ENCODE measurements at places on chromosomes 1 and 21.

GRCh38 chr1:108560874-108561459, 1.1 kb downstream of the EEIG2 start:
- peak; percentile 60 for DNase-seq

- DNase-seq, result no peak
Measured at GRCh38 chr21:15014221-15014620, 50.6 kb downstream of the NRIP1 start.

GRCh38 chr1:60394436-60394835, 320.9 kb upstream of the C1orf87 start:
- DNase-seq, result no peak

GRCh38 chr1:217322834-217323233, 308.1 kb downstream of the GPATCH2 start:
- DNase-seq, result no peak

DNA sequence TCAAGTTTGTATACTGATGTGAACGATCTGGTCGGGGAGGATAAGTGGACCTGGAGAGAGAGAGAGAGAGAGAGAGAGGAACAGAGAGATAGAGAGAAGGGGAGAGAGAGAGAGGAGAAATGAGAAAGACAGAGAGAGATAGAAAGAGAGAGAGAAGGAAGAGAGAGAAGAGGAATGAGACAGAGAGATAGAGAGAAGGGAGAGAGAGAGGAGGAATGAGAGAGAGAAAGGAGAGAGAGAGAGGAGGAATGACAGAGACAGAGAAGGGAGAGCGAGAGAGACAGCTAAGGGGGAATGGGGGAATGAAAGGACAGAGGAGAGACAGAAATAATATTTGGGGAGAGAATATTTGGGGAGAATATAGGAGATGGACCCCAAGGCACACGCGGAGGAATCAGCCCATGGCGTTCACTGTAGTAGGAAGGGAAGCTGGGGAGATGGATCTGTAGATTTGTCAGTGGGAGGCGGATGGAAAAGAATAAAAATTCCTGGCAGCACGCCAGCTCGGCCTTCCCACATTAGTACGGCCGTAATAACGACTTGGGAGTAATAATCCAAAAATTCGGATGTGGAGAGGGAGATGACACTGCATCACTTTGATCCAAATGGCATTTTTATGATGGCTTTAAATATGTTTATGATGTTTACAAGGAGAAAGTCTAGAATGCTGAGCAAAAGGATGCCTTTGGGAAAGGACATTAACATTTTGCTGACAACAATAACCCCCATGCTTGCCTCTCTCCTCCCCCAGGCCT, 159.8 kb upstream of the KCNJ6 start:
- DNase-seq, result no peak

- no peak for DNase-seq
Measured at GRCh38 chr1:8133190-8133589, 107.1 kb upstream of the ERRFI1 start.

DNA sequence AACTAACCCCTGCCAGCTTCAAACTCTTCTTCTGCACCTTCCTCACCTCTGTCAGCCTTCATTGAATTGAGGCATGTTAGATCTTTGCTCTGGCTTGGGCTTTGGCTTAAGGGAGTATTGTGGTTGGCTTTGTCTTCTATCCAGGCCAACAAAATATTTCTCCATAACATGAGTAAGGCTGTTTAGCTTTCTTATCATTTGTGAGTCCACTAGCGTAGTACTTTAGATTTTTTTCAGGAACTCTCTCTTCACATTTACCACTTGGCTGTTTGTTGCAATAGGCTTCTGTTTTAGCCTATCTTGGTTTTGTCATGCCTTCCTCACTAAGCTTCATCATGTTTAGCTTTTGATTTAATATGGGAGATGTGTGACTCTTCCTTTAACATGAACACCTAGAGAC, 417.5 kb downstream of the NCAM2 start:
- no peak for DNase-seq

DNA sequence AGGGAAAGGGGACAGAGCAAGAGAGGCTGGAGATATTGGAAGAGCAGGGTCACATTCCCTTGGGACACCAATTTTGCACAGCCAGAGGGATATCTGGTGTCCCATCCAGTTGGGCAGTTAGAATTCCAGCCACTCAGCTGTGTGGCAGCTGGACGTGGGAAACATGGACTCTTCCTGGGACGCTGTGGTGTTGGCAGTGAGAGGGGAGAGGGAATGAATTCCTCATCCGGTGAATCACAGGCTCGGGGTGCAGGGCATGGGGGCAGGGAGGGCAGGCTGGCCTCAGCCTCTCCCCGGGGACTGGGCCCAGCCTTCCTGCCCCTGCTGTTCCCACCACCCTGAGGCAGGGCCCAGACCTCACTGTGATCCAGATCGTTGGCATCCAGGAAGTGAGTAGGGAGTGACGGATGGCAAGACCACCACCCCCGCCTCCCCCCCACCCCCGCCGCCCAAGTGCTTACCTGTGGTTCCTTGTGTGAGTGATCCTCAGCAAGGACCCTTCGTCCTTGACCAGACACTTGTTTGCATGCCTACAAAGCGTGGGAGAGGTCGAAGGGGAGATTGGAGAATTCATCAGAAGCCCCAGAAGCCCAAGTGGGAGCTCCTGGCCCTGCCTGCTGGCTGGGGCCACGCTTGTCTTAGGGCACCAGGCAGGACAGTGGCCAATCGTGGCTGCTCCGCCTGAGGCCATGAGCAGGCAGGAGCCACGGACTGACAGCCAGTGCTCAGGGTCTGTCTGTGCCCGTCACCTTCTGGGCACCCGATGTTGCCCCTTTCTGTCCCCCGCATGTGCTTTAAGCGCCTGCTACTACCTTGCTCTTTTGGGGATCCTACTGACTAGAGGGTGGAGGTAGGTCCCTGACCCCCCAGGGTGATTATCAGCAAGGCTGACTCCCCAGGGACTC, 8.7 kb downstream of the WNT3A start:
- no peak for DNase-seq

- no peak for DNase-seq
Measured at GRCh38 chr1:116733476-116734365, 20.5 kb upstream of the CD2 start.

GRCh38 chr1:110019770-110020169, 14.7 kb upstream of the STRIP1 start:
- no peak for DNase-seq

DNA sequence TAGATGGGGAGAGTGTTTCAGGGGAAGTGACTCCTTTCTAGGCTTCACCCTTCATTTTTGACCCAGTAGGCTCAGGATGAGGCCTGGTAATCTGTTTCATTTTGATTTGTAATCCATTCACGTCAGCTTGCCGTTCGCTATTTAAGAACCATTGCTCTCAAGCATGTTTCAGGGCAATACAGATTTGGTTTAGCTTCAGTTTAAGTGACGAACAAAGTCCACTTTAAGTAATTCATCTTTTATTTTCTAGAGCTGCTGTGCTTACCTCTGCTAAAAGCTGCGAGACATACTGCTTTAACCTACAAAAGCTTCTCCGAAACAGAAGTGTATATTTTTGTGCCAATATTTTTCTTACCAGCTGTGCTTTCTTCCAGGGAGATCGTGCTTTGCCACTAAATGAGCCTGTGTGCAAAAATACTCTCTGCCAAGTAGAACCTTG, 8.9 kb upstream of the FMO3 start:
- DNase-seq, result no peak

GRCh38 chr1:226732856-226733291, 6.2 kb downstream of the ITPKB start:
- DNase-seq, result no peak
